Iris pigment epithelial cell (primary cell): ENCODE measurements at places on chromosomes 3 and 15.

GRCh38 chr15:67564021-67564967 lies 21.8 kb downstream of the MAP2K5 start:
- no peak for DNase-seq

GRCh38 chr3:7798276-7798675 lies 703.3 kb upstream of the LMCD1 start:
- no peak for DNase-seq

- no peak for DNase-seq
Observed at GRCh38 chr3:169895072-169895471, 16.3 kb upstream of the SAMD7 start.

- DNase-seq = no peak
Observed at GRCh38 chr3:103055021-103055520, 620.3 kb downstream of the ZPLD1 start.

DNA sequence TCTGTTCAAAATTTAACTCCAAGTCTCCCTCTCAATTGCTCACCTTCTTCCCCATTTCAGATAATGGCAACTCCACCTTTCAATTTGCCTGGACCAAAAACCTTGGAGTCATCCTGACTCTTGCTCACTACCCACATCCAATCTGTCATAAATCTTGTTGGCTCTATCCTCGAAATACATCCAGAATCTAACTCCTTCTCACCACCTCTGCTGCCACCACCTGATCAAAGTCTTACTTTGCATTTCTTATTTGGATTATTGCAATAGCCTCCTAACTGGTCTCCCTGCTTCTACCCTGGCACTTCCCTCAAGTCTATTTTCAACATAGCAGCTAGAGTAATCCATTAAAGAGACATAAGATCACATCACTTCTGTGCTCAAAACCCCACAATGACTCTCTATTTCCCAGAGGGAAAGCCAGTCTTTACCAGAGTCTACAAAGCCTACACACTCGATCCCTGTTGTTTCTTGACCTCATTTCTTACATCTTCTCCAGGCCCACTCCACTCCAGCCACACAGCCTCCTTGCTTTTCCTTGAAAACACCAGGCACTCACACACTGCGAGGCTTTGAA lies 86.6 kb downstream of the GPR156 start:
- peak; percentile 56 for DNase-seq

DNA sequence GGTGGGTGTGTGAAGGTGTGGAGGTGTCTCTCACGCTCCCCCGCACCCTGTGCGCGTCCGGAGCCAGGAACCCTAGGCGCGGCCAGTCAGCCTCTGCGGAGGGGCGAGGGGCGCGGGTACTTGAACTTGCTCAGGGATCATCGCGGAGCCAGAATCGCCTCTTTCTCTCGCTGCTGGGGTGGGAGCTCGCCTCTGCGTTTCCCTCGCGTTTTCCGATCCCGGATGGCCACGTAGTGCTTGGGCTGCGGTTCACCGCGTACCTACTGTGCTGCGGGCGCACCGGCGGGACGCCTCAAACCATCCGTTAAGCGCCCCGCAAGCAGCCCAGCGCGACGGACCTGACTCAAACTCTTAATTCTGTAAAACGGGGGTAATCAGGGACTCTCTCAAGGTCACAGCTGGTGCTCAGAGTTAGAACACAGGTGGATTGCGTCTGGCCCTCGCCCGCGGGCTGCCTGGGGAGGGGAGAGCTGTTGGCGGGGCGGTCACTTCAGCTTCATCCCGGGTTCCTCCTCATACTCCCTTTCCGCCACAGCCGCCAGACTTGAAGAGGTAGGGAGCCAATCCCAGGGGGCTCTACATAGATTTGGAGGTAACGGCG lies 686 bp downstream of the MYRIP start:
- no peak for DNase-seq

DNA sequence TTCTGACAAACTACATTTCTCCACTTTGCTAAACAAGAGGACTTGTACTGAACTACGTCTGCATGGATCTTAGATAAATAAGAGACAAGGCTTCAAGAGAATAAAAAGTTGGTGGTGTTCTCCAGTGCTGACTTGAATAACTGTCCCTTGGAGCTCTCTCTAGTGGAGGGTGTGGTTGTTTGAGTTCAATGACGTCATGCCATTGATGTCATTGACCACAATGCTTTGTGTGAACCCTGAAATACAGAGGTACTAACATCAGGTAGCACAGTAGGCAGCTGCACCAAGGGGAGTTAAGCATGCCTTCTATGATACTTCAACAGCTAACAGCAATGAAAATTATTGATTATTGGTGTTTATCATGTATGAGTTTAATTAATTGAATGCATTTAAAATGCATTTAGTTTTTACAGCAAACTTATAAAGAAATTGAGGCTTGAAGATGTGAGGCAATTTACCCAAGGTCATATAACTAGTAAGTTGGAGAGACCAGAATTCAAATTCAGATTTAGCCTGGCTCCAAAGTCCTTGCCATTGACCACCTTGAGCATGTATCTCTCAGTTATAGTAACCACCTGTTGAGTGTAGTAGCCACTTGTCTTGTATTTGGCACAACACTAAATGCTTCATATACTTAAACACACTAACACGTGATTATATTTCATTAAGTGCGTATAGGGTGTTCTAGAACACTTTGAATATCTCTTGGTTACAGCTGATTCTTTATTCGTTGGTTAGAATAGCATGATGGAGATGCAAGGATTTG lies 126.0 kb upstream of the ANKRD28 start:
- DNase-seq = no peak

DNA sequence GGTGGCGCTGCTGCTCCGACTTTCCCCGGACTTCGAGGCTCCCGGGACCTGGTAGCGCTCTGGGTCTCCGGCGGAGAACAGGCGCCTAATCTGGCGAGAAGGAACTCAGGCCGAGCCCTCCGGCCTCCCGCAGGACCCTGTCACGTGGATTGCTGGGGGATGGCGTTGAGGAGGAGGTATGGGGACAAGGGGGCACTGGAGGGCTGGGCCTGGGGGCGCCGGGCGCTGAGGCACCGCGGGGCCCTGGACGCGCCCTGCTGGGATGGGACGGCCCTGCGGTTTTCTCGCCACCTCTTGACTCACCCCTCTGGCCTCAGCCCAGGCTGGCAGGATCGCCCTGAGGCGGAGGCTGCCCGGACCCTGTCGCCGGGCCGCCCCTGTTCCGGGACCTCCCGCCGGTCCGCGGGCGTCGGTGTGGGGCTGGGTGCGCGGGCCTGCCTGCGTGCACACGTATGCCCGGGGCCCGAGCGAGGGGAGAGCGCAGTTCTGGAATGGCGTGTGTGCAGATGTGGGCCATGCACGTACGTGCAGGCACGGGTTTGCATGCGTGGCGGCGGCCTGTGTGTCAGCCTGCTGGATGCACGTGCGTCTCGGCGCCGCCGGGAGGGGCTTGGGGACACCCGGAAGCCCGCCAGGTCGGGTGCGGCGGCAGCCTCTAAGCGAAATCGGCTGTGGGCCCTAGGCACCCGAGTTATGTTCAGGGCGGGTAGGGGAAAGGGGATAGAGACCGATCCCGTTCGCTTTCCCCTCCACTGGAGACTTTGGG lies 752 bp downstream of the C15orf39 start:
- DNase-seq = peak; percentile 67

- peak; percentile 90 for DNase-seq
Observed at GRCh38 chr3:14118400-14119381, 6.0 kb downstream of the CHCHD4 start.
